Pancreas (tissue), 10 donors: ENCODE measurements at places on chromosomes 5 and 9. TPM values are rescaled to one million over a fixed set of nuclear protein-coding genes. Genes with fewer than 3 reads are reported as not detected.
A peak's percentile ranks its signal among the peaks of the same experiment; 100 is the strongest.

DNA sequence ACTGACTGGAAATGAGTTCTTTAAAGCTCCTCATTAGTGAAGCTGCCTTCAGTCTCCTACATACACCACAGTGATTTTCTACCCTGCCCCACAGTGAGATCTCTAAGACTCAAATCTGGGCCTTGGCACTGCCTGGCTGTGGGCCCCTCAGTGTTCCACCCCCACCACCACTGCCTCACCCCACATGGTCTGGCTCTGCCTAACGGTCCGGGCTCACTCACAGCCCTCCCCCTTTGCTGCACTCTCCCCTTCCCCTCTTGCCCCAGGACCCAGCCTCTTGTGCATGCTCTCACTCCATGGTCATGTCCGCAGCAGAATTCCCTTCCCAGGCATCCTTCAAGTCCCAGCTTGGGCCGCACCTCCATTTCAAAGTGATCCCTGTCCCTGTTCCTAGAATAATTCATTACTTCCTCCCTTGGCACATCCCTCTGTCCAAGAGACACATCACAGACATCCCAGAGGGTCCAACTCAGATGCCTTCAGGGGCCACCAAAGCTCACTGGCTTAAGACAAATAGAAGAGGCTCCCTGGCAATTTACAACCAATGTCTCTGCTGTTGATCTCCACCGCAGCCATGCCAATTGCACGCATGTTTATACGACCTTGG, 56.7 kb downstream of the HRH2 start:
- no peaks in the 10 kb centered on the region for H3K36me3 ChIP-seq
- H3K27me3 ChIP-seq: no peaks in the 10 kb centered on the region
- no peak overlapping the region for H3K4me3 ChIP-seq
- DNase-seq: peak; percentile 23
- no peak overlapping the region for H3K27ac ChIP-seq

- H3K27me3 ChIP-seq: no peaks in the 10 kb centered on the region
- no peak overlapping the region for H3K4me3 ChIP-seq
- no peak overlapping the region for H3K27ac ChIP-seq
- no peak for DNase-seq
- no peaks in the 10 kb centered on the region for H3K4me1 ChIP-seq
- H3K36me3 ChIP-seq: no peaks in the 10 kb centered on the region
These were observed 75.7 kb downstream of the TUSC1 start for GRCh38 chr9:25602400-25603044.

DNA sequence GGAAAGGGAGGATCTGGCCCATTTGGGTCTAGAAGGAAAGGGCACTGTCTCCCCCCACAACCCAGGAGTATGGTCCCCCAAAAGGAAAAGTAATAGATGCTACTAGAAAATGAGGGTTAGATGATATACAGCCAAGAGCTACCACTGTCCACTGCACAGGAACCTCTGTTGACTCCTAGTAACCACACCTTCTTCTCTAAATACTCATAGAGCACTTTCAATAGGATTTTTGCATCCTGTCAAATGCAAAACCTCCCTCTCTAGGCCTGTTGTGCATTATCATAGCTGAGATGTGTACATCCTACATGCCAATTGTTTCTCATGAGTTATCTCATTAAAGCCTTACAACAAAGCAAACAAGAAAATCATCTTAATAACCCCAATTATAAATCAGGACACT, 66.8 kb downstream of the THBS4 start:
- no peaks in the 10 kb centered on the region for H3K36me3 ChIP-seq
- no peak overlapping the region for H3K4me3 ChIP-seq
- H3K27ac ChIP-seq: no peak overlapping the region
- no peaks in the 10 kb centered on the region for H3K4me1 ChIP-seq

GRCh38 chr5:166712447-166713185, 1578.8 kb upstream of the WWC1 start:
- H3K4me1 ChIP-seq: no peaks in the 10 kb centered on the region
- DNase-seq: no peak
- H3K4me3 ChIP-seq: no peak overlapping the region
- no peaks in the 10 kb centered on the region for H3K27me3 ChIP-seq
- no peaks in the 10 kb centered on the region for H3K36me3 ChIP-seq

GRCh38 chr5:110512266-110512665, 214.2 kb downstream of the TMEM232 start:
- no peaks in the 10 kb centered on the region for H3K36me3 ChIP-seq
- no peak overlapping the region for H3K4me3 ChIP-seq
- no peak for DNase-seq
- H3K27me3 ChIP-seq: no peaks in the 10 kb centered on the region

DNA sequence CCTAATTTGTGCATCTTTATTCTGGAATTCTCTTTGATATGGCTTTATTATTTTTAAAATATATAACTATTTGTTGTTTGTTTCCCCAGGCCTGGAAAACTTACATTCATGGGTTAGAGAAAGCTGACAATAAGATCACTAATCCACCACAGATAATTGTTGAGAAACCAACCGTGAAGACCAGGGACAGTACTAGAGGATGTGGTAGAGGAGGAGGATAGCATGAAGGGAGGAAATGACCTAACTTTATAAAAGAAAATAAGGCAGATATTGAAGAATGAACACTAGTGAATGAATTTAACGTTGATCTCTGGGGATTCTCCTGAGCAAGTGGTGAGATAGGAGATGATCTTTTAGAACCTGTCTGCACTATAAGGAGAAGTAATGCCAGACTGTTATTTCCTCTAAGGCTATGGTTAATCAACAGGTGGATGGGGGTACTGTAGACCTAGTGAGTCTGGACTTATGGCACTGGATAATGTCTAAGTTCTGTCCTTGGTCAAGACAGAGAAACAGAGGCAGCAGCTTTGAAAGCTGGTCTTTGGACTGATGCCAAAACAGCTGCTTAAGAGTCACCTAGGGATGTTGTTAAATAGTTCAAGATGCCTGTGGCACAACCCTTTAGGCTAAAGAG, 52.4 kb downstream of the NREP start:
- no peaks in the 10 kb centered on the region for H3K4me1 ChIP-seq
- H3K36me3 ChIP-seq: no peaks in the 10 kb centered on the region
- no peak overlapping the region for H3K27ac ChIP-seq
- no peak for DNase-seq

GRCh38 chr5:90293931-90294330, 115.6 kb downstream of the CETN3 start:
- DNase-seq: no peak
- no peak overlapping the region for H3K27ac ChIP-seq
- H3K36me3 ChIP-seq: no peaks in the 10 kb centered on the region
- H3K4me3 ChIP-seq: no peak overlapping the region

- no peak for DNase-seq
- peaks cover 11% of the 10 kb centered on the region for H3K36me3 ChIP-seq
- no peaks in the 10 kb centered on the region for H3K4me1 ChIP-seq
- H3K4me3 ChIP-seq: no peak overlapping the region
- H3K27ac ChIP-seq: no peak overlapping the region
These were observed 18.2 kb downstream of the HNRNPH1 start for GRCh38 chr5:179605026-179605833.

DNA sequence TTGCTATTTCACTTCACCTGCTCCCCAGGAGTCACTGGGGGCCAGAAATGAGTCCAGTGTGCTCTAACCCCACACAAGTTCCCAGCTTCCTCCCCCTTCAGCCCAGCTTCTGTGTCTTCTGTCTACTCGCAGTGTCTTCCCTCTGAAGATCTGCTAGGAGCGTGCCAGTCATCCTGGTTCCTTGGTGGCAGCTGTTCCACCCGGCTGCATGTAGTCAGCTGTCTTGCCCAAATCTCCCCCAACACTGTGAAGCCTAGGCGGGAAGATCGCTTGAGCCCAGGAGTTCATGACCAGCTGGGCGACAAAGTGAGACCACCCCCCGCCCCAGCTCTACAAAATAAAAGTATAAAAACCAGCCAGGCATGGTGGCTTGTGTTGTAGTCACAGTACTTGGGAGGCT, 154.0 kb downstream of the GDNF start:
- DNase-seq: no peak
- no peak overlapping the region for H3K27ac ChIP-seq
- no peak overlapping the region for H3K4me3 ChIP-seq

- H3K36me3 ChIP-seq: no peaks in the 10 kb centered on the region
- no peak overlapping the region for H3K4me3 ChIP-seq
- H3K4me1 ChIP-seq: no peaks in the 10 kb centered on the region
- DNase-seq: no peak
These were observed 8.8 kb upstream of the GM2A start for GRCh38 chr5:151244206-151244605.

- peak overlapping the region; percentile 29 for H3K27ac ChIP-seq
- peaks cover 17% of the 10 kb centered on the region for H3K4me1 ChIP-seq
- DNase-seq: peak; percentile 24
- H3K36me3 ChIP-seq: no peaks in the 10 kb centered on the region
- H3K4me3 ChIP-seq: peak overlapping the region; percentile 79
- H3K27me3 ChIP-seq: no peaks in the 10 kb centered on the region
These were observed 647 bp upstream of the MEGF9 start for GRCh38 chr9:120714846-120715388.

GRCh38 chr5:39835371-39835770, 410.6 kb upstream of the DAB2 start:
- no peak for DNase-seq
- no peak overlapping the region for H3K4me3 ChIP-seq
- no peak overlapping the region for H3K27ac ChIP-seq
- no peaks in the 10 kb centered on the region for H3K36me3 ChIP-seq
- no peaks in the 10 kb centered on the region for H3K27me3 ChIP-seq

DNA sequence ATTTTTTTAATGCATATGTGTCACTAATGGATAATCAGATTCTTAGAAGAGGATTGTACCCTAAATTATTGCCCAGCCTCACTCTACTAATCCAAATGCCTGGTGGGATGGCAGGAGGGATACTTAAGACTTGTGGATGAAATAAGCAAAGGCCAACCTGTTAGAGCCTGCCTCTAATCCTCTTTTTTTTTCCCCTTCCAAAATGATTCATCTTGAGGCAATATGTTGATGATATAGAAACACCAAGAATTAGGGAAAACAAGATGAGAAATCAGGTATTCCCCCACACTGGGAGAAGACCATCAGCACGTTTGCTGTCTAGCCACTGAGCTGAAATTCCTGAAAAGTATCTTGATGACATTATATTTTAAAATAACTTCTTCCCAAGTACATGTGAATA, 52.0 kb downstream of the RFK start:
- DNase-seq: no peak
- no peaks in the 10 kb centered on the region for H3K4me1 ChIP-seq
- no peak overlapping the region for H3K4me3 ChIP-seq
- H3K36me3 ChIP-seq: no peaks in the 10 kb centered on the region

- no peak overlapping the region for H3K27ac ChIP-seq
- no peak for DNase-seq
- peaks cover 12% of the 10 kb centered on the region for H3K4me1 ChIP-seq
- H3K36me3 ChIP-seq: no peaks in the 10 kb centered on the region
- no peaks in the 10 kb centered on the region for H3K27me3 ChIP-seq
These were observed 121.9 kb downstream of the LPAR1 start for GRCh38 chr9:110916403-110916802.

DNA sequence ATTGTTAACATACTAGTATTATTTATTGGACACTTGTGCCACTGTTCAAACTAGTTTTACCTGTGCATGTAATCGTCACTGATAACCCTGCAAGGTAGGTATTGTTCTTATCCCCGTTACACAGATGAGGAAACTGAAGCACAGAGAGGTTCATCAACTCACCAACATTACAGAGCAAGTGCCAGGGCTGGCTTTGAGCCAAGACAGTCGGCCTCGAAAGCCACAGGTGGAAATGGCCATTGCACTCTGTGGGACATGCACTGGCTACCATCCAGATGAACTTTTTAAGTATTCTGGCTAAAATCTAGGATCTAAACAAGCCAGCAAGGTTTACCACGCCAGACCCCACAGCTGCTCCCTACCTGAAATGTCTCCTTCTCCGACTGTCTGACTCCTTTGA, 57.9 kb downstream of the TEX10 start:
- H3K27ac ChIP-seq: no peak overlapping the region
- peaks cover 15% of the 10 kb centered on the region for H3K36me3 ChIP-seq
- peak; percentile 71 for DNase-seq
- H3K4me3 ChIP-seq: no peak overlapping the region
- no peaks in the 10 kb centered on the region for H3K27me3 ChIP-seq

GRCh38 chr5:134142052-134142451, 27.6 kb downstream of the TCF7 start:
- no peak overlapping the region for H3K27ac ChIP-seq
- no peaks in the 10 kb centered on the region for H3K36me3 ChIP-seq
- no peaks in the 10 kb centered on the region for H3K4me1 ChIP-seq
- peak; percentile 0 for DNase-seq
- H3K4me3 ChIP-seq: no peak overlapping the region
- no peaks in the 10 kb centered on the region for H3K27me3 ChIP-seq

- H3K4me1 ChIP-seq: no peaks in the 10 kb centered on the region
- no peak for DNase-seq
- no peak overlapping the region for H3K4me3 ChIP-seq
These were observed 54.4 kb downstream of the SMIM23 start for GRCh38 chr5:171840066-171840465.

DNA sequence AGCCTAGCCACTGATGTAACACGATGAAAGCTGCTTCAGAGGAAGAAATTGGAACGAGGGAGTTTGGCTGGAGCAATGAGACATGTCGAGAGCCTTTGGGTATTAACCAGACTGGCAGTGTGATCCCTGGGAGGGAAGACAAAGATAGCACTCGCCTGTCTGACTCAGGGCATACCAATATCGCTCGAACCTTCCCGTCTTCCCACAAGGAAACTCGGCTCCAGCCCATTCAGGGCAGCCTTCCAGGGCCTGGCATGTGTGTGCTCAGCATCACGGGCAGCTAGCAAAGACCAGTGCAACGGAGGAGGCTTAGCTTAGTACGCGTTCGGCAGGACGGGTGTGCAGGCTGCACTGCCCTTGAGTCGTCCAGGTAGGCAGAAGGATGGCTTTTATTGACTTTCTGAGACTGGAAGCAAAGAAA, 356.9 kb upstream of the WWC1 start:
- H3K27ac ChIP-seq: no peak overlapping the region
- DNase-seq: no peak
- no peaks in the 10 kb centered on the region for H3K4me1 ChIP-seq
- H3K27me3 ChIP-seq: no peaks in the 10 kb centered on the region
- H3K36me3 ChIP-seq: no peaks in the 10 kb centered on the region

GRCh38 chr5:150301170-150301505, 1.6 kb downstream of the ARSI start:
- no peaks in the 10 kb centered on the region for H3K36me3 ChIP-seq
- no peaks in the 10 kb centered on the region for H3K4me1 ChIP-seq
- no peaks in the 10 kb centered on the region for H3K27me3 ChIP-seq

Gene RNF180
- 7.2 TPM for total RNA-seq

Gene BHMT
- not detected for total RNA-seq

Gene NFIL3
- total RNA-seq: 14.2 TPM

Gene ADRB2
- total RNA-seq: 0.55 TPM

Gene MEIKIN
- total RNA-seq: 1.2 TPM

Gene ZNF366
- 0.58 TPM for total RNA-seq

Gene AGTPBP1
- total RNA-seq: 7.3 TPM

Gene HACD4
- 0.12 TPM for total RNA-seq

Gene PTPN3
- 13.2 TPM for total RNA-seq

Gene PGM5
- 4.2 TPM for total RNA-seq
